ENCODE measurements at places on chromosomes 7 and 10.

- no peak overlapping the region for H3K4me3 ChIP-seq
- H3K27ac ChIP-seq = no peak overlapping the region
- no peaks in the 10 kb centered on the region for H3K4me1 ChIP-seq
- no peaks in the 10 kb centered on the region for H3K36me3 ChIP-seq
- DNase-seq = no peak
These were observed 187.6 kb downstream of the RNF133 start for GRCh38 chr7:122511268-122511667.

DNA sequence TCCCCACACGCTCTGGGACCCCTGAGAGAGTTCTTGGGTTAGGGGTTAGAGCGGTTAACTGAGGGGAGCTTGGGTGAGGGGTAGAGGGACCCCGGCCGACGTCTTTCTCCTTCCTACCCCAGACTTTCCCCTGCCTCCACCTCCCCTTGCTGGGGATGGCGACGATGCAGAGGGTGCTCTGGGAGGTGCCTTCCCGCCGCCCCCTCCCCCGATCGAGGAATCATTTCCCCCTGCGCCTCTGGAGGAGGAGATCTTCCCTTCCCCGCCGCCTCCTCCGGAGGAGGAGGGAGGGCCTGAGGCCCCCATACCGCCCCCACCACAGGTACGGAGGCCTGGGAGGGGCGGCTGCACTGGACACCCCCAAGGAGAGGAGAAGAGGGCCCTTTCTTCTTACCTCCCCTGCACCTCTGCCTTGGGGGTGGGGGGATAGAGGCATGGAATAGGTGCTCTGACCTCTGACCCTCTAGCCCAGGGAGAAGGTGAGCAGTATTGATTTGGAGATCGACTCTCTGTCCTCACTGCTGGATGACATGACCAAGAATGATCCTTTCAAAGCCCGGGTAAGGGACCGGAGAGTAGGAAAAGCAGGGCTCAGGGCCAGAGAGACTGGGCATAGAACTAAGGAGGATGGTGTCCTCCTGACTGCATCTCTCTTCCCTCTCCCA, 1.1 kb downstream of the ZYX start:
- peaks cover 2% of the 10 kb centered on the region for H3K36me3 ChIP-seq
- peaks cover 23% of the 10 kb centered on the region for H3K4me1 ChIP-seq
- H3K27me3 ChIP-seq = no peaks in the 10 kb centered on the region
- no peak for DNase-seq

- peaks cover 12% of the 10 kb centered on the region for H3K27me3 ChIP-seq
- H3K4me1 ChIP-seq = no peaks in the 10 kb centered on the region
- peaks cover 6% of the 10 kb centered on the region for H3K36me3 ChIP-seq
- H3K4me3 ChIP-seq = no peak overlapping the region
- DNase-seq = no peak
These were observed 39.7 kb upstream of the ZMYND11 start for GRCh38 chr10:95356-96115.

DNA sequence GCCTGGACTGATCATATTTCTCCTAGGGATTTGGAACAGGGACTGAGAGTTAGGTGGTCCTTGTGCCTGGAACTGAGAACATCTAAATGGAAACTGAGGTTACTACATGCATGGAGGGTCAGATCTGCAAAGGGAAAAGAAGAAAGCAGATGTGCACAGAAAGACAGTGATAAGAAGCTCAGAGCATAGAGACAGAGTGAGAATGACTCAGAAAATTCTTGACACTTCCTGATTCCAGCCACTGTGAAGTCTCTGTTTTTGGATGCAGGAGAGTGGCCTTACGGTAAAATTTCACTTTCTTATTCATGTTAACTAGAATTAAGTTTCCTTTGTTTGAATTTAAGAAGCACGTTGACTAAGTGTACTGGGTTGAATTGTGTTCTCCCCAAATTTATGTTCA, 241.7 kb downstream of the TMEM26 start:
- H3K36me3 ChIP-seq = no peaks in the 10 kb centered on the region
- H3K27ac ChIP-seq = no peak overlapping the region
- H3K4me1 ChIP-seq = no peaks in the 10 kb centered on the region
- H3K27me3 ChIP-seq = peaks cover 2% of the 10 kb centered on the region

DNA sequence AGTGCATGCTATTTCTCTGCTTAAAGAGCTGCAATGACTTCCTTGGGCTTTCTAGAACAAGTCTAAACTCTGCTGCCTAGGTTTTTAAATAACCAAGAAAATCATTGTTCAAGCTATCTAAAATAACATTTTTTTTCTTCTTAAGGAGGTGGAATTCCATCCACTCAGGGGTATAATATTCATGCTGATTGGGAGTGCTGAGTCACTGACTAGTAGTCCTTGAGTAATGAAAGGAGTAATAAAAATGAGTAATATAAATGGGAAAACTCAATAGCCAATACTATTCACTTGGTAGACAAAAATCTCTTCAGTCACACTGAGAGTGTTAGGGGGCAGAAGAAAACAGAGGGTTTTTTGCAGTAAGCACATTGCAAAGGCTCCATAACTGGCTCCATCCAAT, 72.0 kb downstream of the GFRA1 start:
- H3K4me1 ChIP-seq = no peaks in the 10 kb centered on the region
- no peak overlapping the region for H3K27ac ChIP-seq
- no peaks in the 10 kb centered on the region for H3K27me3 ChIP-seq
- DNase-seq = no peak

DNA sequence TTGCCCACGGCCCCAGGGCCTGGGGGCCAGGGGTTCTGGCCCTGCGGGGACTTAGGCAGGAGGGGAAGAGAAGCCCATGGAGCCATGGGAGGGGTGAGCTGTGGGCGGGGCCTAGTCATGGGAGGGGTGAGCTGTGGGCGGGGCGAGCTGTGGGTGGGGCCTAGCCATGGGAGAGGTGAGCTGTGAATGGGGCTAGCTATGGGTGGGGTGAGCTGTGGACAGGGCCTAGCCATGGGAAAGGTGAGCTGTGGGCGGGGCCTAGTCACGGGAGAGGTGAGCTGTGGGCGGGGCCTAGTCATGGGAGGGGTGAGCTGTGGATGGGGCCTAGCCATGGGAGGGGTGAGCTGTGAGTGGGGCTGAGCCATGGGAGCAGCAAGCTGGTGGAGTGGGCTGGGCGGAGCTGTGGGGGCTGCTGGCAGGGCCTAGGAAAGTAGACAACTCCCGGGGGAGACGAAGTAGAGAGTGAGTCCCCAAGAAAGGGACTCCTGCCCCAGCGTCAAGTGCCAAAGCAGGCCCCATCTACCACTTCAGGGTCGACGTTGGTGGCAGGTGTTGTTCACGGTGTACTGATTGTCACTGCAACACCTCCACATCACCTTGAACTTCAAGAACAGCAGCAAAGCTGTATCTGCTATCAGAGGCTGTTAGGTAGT, 19.2 kb upstream of the TTYH3 start:
- H3K27me3 ChIP-seq = peaks cover 1% of the 10 kb centered on the region
- no peak overlapping the region for H3K27ac ChIP-seq
- no peak overlapping the region for H3K4me3 ChIP-seq
- no peaks in the 10 kb centered on the region for H3K36me3 ChIP-seq
- peaks cover 7% of the 10 kb centered on the region for H3K4me1 ChIP-seq

GRCh38 chr10:77459905-77460304, 177.7 kb downstream of the KCNMA1 start:
- no peak overlapping the region for H3K27ac ChIP-seq
- no peaks in the 10 kb centered on the region for H3K27me3 ChIP-seq
- H3K36me3 ChIP-seq = no peaks in the 10 kb centered on the region
- no peaks in the 10 kb centered on the region for H3K4me1 ChIP-seq

DNA sequence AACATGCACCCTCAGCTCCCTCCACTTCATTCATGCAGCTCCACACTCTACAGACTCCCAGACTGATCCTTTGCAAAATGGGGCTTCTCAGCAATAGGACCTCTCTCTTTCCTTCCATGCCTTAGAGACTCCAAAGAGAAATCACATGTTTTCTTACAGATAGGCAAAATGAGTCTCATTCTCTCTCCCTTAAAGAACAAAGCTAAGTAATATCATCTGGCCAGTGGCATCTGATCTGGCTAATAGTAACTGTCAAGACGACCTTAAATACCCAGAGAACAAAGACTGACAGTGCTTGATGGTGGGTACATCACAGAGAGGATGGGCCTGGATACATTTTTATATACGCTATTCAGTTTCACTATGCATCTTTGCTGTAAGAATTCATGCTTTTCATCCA, 43.1 kb upstream of the CALD1 start:
- peaks cover 7% of the 10 kb centered on the region for H3K36me3 ChIP-seq
- DNase-seq = no peak
- peaks cover 29% of the 10 kb centered on the region for H3K4me1 ChIP-seq
- H3K27ac ChIP-seq = no peak overlapping the region

GRCh38 chr10:123134343-123134914, 1.3 kb upstream of the HMX3 start:
- H3K4me3 ChIP-seq = no peak overlapping the region
- DNase-seq = no peak
- H3K36me3 ChIP-seq = peaks cover 3% of the 10 kb centered on the region

- no peak for DNase-seq
- H3K36me3 ChIP-seq = no peaks in the 10 kb centered on the region
- H3K4me1 ChIP-seq = no peaks in the 10 kb centered on the region
- H3K27me3 ChIP-seq = no peaks in the 10 kb centered on the region
- H3K4me3 ChIP-seq = no peak overlapping the region
These were observed 613.8 kb downstream of the ZWINT start for GRCh38 chr10:55747244-55747643.

Measured in activated CD4-positive, alpha-beta memory T cell treated with anti-CD3 and anti-CD28 coated beads, Interleukin-2, amount 10 ng/mL, durations not matched to agents 7 days and 5 days (primary cell).